ENCODE measurements at places on chromosomes 3 and 15. TPM values are rescaled to one million over a fixed set of nuclear protein-coding genes. Genes with fewer than 3 reads are reported as not detected.

DNA sequence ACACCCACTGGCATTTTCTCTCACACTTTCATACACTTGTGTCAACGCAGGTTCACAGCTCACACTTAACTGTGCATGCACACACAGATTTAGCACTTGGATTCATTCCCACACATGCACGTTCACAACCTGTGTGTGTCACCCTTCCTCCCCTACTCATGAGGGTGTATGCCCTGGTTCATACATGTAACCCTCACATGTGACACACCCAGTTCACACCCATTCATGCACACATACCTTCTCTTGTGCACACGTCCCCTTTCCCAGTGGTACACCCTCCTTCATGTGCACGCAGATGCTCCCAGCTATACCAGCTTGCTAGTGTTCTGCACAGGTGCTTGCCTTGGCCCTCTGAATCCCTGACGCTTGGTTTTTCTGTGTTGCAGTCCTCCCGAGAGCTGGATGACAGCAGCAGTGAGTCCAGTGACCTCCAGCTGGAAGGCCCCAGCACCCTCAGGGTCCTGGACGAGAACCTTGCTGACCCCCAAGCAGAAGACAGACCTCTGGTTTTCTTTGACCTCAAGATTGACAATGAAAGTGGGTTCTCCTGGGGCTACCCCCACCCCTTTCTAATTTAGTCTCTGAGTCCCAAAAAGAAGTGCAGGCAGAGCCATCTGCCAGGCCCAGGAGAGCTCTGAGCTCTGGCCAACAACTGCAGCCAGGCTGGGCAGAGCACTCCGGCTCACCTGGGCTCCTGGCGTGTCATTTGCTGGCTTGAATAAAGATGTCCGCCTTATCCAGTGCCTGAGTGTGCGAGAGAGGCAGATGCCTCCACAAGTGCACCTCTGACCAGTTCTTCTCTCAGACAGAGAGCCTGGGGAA is 39.5 kb downstream of the GOLGA6A start:
- DNase-seq: no peak

DNA sequence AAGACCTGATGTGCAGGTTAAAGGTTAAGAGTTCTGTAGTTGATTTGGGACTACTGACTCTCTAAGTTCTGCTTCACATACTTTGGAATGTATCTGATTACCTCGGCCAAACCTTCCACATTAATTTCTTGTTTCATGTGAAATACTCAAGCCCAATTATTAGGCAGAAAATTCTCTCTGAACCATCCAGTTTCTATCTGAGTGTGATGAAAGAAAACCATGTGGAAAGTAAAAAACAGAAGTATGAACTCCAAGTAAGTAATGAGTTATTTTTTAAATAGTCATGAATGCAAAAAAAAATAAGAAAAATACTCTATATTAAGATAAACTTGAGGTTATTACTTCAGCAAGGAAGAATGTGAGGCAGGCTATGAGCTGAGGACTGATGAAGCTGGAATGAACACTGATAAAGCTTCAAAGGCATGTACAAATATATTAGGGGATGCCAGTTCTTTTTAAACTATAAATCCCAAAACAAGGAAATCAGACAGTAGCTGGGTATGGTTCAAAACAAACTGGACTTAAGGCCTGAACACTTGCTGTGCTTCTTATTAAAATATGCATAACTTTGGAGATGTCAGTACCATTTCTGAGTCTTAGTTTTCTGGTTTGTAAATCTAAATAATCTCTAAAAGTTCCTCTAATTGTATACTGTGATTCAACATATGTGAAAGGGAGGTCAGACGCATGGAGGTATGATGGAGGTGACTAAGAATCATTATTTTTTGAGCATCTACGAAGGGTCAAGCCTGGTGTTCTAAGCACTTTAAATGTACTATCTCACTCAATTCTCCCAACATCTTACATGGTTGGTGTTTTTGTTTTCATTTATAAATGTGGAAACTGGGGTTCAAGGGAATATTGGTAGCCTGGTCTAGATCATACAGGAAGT is 59.6 kb downstream of the COL6A6 start:
- no peak for DNase-seq

DNA sequence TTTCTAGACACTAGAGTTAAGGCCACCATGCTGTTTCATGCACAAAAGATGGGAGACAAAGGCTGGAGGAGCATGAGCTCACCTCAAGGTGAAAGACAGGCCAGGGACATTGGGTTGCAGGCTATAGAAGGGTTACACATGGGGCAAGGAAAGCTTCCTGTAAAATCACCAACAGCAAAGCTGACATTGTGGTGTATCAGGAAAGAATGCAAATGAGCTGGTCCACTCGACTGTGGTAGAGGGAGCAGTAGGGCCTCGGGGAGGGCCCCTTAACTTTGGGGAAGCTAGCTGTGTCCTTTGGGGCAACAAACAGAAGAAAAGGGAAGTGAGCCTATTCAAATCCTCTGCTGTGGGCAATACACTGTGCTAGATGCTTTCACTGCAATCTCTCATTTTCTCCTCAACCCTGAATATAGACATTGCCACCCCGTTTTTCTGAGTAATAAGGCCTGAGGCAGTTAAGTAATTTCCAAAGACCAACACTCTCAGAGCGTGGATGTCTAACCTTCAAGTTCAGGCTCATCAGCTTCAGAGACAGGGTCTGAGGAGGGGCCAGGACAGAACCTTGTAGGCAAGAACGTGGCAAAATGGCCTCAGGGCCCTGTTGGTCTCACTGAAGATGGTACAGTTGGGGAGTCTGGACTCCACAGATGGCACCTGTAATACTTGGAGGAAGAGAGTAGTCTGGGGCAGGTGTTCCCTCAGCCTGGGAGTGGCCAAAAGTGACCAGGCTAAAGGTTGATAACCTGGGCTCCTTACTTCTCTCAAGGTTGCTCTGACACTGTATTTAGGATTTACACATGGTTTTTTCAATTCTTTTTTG is 24.1 kb downstream of the CX3CR1 start:
- peak; percentile 95 for DNase-seq

- DNase-seq: no peak
Observed at GRCh38 chr3:1533763-1534162, 440.9 kb downstream of the CNTN6 start.

DNA sequence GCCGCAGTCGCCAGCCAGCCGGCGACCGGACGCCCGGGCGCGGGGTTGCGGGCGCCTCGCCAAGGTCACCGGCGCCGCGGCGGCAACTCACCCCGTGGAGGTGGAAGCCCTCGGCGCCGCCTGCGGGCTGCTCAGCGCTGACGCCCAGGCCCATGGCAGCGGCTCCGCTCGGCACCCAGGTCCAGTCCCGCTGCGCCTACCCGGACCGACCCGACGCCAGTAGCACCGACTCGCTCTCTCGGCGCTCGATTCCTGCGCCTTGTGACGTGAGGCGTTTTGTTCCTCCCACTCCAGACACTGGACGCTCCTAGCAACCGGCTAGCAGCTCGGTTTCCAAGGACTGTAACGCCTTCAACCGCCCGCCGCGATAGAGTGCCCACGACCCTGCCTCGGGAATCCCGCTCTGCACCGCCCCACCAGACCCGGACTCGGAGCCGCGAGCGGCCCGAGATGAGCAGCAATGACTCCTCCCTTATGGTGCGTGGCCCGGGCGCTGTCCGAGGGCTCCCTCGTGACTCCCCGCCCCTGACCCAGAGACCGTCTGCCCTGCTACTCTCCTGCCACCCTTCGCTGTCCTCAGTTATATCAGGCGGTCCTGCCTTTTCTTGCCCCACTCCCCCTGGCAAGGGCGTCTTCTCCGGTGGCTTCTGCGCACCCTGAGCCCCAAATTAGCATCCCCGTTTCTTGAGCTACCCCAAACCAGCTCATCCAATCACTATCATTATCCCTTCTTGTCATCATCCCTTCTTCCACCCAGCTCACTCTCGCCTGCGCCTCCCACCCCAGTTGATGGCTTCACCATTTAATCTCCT is at the start of the genes GORASP1 and TTC21A:
GORASP1 (minus strand) TSS at position 240 of the 812 bp plus-strand sequence; CDS start at position 154, 86 bp downstream.
TTC21A (plus strand) TSS at position 293 of the 812 bp plus-strand sequence; CDS start at position 451, 158 bp downstream.
- DNase-seq: peak; percentile 76

- no peak for DNase-seq
Observed at GRCh38 chr15:71455107-71455506, 339.8 kb downstream of the THSD4 start.

Gene HTR3E
- not detected for total RNA-seq

DNA sequence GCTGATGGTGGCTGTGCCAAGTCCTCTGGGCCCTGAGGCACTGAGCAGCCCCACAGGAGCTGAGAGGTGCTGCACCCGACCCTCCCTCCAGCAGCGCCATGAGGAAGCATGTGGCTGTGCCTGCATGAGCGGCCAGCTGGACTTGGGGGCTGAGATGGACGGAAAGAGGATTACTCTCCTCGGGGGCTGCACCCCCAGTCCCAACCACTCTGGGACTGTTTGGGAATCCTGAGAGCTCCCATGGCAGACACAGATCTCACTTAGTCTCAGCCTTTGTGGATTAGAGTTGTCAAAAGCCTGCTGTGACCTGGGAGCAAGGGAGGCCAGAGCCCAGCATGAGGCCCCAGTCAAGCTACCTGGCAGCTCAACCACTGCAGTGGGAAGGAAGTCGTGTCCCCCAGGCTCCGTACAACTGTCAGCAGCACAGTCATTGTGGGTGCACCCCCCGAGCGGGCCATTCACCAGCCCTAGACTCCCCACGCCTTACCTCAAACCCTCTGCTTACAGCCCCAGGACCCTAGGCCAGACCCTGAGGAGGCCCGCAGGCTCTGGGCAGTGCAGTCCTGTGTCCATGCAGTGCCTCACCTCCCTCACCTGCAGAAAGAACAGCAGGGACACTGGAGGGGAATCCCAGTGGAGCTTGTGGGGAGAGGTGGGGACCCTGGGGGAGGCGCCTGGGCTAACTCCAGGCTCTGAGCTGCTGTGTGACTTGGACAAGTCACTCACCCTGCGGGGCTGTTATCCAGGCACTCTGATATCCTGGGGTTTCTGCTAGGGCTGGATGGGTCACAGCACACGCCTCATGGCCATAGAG is 17.1 kb downstream of the PRR23E start:
- DNase-seq: no peak

- DNase-seq: no peak
Observed at GRCh38 chr15:67185051-67185450, 69.4 kb downstream of the AAGAB start.

Gene ZNF280D
- 23.4 TPM for total RNA-seq

DNA sequence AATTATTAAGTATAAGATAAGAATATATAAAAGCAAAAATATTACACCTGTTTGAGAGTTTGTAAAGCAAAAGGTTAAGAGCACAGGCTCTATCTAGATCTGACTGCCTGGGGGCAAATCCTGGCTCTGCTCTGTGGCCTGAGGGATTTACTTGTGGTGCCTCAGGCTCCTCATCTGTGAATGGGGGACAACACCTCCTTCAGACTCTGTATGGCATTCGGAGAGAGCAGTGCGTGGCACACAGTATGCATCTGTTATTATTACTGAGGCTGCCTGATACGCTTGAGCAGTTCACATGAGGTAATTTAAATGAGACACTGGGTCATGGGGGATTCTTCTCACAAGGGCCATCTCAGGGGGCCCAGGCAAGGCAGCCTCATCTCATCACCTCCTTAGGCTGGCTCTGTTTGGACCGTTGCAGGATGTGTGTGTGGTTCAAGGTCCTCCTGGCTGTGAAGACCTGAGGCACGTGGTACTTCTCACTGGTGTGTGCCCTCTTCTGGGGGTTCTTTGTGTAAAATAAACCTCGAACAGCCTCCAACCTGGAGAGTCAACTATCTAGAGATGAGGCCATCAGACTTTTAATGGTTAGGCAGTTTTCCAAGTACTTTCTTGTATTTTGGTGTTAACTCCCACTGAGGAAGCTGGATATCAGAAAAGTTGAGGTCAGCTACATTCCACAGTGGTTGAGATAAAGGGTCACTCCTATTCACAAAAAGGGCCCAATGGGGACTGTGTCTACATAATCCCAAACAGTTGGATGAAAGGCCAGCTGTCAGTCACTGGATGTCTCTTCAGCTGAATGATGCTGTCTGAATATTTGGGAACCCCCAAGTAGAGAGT is 9.0 kb downstream of the GNB5 start:
- DNase-seq: peak; percentile 66

DNA sequence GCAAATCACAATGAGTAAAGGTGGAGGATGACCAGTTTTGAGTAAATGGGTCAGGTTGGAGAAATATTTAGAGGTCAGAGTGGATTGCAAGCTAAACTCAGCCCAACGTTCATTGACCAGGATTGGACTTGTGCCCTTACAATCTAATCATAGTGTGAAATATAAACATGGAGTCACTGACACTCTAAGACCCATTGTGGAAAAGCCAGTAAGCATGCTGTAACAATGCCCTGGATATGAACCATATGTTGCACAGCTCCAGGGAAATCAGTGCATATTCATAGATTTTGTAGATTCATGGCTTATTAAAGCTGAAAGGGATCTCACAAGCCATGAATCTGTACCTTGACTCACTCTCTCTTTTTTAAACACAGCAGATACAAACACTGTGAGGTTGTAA is 660.2 kb upstream of the LMCD1 start:
- no peak for DNase-seq

- DNase-seq: no peak
Observed at GRCh38 chr15:88835646-88836045, 32.4 kb downstream of the ACAN start.

DNA sequence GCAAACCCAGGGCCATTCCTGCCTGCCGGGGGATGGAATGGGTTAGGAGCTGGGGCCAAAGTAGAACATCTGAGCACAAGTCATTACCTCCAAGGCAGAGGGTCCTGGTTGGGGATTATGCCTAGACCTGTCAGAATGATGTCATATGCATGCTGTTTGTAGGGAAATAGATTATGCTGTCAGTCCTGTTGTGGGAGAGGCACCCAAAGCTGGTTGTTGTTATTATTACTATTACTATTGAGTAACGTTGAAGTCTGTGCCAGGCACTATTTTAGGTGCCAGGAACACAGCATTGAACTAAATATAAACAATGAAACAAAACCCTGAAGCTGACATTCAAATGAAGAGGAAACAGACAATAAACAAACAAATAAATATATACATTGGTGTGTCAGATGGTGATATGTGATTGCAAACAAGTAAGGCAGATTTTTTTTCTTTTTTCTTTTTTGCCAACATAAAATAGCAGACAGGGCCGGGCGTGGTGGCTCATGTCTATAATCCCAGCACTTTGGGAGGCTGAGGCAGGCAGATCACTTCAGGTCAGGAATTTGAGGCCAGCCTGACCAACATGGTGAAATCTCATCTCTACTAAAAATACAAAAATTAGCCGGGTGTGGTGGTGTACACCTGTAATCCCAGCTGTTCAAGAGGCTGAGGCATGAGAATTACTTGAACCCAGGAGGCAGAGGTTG is 2.0 kb downstream of the P4HTM start:
- DNase-seq: no peak

Gene CILP
- total RNA-seq: not detected

Gene NXPE3
- 59.2 TPM for total RNA-seq

- DNase-seq: no peak
Observed at GRCh38 chr3:26484140-26484539, 138.4 kb upstream of the LRRC3B start.

GRCh38 chr3:82137861-82138260 is 376.4 kb upstream of the GBE1 start:
- DNase-seq: no peak

GRCh38 chr3:151813799-151814198 is at the start of gene AADAC:
Gene AADAC (plus strand): TSS chr3:151814116. CDS start chr3:151814163, 47 bp downstream.
- no peak for DNase-seq

- peak; percentile 59 for DNase-seq
Observed at GRCh38 chr3:44235604-44236484, 5.8 kb upstream of the TOPAZ1 start.

Gene SENP8
- 4.6 TPM for total RNA-seq
